ENCODE measurements at places on chromosomes 12 and 14.

DNA sequence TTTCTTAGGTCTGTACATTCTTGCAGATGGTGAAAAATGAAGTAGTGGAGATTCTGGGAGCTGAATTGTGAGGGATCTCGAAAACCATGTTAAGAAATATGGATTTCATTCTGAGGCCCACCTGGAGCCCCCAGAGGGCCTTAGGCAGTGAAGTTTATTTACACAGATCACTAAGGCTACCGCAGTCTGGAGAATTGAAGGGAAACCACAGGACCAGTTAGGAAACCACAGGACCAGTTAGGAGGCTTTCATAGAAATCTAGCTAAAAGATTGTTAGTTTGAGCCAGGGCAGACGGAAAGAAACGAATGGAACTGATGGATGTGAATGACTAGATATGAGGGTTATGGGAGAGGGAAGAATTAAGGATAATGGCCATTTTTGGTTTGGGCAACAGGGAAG, 7.2 kb downstream of the CBLN3 start:
- no peak for DNase-seq

GRCh38 chr12:109953656-109954055, 42.5 kb downstream of the GIT2 start:
- DNase-seq = no peak

DNA sequence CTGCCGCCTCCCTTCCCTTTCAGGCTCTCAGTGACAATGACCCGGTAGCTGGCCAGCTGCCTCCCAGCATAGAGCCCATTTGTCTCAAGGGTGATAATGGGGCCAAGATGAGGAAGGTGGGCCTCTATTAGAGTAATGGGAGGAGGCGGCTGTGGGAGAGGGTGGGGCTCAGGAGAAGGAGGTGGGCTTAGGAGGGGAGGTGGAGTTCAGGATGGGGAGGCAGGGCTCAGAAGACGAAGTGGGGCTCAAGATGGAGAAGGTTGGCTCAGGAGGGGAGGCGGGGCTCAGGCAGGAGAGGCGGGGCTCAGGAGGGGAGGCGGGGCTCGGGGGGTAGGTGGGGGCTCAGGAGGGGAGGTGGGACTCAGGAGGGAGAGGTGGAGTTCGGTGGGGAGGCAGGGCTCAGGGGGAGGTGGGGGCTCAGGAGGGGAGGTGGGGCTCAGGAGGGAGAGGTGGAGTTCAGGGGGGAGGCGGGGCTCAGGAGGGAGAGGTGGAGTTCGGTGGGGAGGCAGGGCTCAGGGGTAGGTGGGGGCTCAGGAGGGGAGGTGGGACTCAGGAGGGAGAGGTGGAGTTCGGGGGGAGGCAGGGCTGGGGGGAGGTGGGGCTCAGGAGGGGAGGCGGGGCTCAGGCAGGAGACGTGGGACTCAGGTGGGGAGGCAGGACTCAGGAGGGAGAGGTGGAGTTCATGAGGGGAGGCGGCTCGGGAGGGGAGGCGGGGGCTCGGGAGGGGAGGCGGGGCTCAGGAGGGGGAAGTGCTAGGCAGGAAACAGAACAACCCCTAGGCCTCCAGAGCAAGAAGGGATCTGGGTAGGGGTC, 36.8 kb downstream of the IQSEC3 start:
- no peak for DNase-seq

DNA sequence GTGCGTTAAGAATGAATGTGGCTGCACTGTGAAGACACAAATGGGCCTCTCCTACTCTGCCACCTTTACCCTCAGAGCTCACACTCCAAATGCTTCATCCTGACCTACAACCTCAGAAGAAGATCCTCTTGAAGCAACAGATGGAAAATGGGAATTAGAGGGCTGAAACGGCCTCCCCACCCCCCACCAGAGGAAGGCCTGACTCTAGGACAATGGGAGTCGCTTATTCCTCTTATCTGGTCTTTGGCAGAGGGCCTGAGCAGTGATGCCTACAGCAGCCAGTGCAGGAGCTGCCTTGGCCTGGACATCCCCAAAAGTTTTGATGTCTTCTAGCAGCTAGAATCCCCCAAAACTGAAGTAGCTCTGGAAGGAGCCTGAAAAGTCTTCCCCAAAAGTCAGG, 29.2 kb downstream of the BTBD7 start:
- no peak for DNase-seq

DNA sequence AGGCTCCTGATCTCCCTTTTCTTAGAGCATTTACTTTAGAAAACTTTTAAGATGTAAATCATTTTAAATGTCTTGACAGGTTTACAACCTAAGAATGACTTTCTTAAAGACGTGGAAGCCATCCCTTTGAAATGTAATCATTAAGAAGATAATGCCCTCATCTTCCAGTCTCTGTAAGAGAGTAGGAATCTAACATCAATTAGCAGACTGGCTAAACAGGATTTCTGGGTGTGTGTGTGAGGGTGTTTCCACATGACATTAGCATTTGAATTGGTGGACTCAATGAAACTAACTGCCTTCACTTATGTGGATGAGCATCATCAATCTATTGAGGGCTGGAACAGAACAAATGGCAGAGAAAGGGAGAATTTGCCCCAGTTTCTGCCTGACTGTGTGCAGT, 329.5 kb downstream of the RPL10L start:
- no peak for DNase-seq

DNA sequence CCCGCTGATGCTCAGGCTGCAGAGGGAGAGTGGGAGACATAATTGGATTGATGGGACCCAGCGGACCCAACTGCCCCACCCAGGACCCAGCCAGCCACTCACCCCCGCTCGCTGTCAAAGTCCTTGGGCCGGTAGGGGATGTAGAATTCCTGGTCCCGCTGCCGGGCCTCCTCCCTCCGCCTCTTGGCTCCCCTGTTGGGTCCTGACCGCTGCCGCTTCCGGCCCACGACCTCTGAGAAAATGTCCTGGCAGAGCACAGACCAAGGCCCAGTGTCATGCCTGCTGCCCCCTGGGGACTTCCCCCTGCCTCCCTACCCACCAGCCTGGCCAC, 13.5 kb downstream of the CFAP73 start:
- DNase-seq = no peak

DNA sequence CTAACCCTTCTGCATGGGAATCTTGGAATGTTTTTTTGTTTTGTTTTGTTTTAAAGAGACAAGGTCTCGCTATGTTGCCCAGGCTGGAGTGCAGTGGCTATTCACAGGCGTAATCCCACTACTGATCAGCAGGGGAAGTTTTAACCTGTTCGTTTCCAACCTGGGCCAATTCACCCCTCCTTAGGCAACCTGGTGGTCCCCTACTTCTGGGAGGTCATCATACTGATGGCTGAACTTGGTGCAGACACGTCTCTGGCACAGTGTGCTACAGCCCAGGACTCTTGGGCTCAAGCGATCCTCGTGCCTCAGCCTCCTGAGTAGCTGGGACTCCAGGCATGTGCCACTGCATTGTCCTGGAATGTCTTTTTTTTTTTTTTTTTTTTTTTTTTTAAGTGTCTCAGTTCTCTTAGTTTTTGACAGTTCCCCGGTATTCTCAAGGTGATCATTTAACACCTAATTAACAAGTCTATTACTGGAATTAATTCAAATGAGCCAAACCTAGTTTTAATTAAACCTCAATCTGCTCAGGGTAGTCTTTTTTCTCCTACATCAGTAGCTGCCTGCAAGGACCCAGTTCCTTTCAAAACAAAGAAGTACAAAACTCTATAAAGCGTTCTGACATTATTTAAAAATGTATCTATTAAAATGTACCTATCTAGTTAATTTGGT, 49.0 kb upstream of the ISM2 start:
- DNase-seq = no peak

- no peak for DNase-seq
These were observed 19.4 kb downstream of the ALDH6A1 start for GRCh38 chr14:74064883-74065282.

- DNase-seq = no peak
These were observed 37.6 kb downstream of the TMEM116 start for GRCh38 chr12:111975161-111975931.

DNA sequence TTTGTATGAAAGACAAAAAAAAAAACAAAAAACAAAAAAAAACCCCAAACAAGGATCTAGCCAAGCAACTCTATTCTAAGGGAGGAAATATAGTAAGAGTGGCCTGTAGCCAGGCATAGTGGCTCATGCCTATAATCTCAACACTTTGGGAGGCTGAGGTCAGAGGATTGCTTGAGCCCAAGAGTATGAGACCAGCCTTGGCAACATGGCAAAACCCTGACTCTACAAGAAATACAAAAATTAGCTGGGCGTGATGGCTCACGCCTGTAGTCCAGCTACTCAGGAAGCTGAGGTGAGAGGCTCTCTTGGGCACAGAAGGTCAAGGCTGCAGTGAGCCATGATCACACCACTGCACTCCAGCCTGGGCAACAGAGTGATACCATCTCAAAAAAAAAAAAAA, 47.9 kb downstream of the TMEM117 start:
- no peak for DNase-seq

DNA sequence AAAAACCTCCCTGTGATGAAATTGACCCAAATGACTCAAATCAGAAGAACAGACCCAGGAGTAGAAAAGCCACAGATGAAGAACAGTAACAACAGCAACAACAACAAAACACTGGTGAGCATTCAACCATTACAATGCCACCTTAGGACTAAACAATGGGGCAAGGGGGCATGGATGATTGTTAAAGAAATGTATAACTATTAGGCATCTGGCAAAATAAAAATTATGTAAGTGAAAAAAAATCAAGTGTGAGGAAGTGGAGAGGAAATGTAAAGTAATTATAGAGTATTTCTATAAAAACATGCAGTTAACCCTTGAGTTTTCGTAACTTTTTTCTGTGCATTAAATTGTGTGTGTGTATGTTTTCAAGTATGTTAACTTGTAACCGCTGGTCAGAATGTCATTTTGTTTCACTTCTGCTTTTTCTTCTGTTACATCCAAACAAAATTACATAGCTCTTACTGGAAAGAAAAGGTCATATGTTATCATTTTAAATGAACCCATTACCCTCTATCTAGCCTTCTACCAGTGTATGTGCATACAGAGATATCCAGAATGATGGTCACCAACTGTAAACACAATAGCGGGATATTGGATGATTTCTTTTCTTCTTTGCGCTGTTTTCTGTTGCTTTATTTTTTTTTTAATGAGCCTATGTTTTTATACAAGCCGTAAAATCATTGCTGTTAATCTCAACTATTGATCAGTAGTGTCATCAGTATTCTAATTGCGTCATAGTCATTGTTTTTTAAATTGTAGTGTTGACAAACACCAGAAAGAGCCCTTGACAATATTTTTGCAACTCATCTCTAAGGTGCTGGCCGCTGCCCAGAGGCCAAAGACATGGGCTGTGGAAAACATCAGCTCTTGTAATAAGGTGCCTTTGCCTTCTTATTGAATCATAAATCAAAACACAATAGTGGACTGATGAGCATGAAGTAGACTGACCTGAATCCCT, 170.6 kb downstream of the CRADD start:
- no peak for DNase-seq

DNA sequence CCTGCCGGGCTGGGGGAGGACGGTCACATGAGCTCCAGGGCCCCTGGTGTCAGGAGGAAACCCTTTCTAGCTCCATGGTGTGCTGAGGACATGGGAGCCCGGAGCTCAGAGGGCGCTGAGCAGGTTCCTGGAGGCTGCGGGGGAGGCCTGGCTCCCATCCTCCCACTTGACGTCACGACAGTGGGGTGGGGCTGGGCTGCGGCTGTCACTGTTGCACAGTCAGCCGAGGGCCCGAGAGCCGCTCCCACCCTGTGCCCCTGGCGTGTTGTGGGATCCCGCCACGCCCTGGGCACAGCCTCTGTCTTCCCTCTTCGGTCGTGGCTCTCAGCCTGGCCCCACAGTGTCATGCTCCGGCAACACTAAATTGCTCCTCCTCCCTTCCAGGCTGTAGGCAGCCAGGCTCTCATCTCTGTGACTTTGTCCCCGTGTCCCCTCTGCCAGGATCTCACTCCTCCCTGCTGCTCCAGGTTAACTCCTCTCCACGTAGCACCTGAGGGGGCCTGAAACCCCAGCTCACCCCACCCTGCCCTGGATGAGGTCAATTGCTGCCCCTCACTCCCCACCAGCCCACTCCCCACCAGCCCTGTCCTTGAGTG, 33.0 kb downstream of the BEGAIN start:
- no peak for DNase-seq

GRCh38 chr14:100549834-100550625, 37.2 kb downstream of the BEGAIN start:
- DNase-seq = no peak

DNA sequence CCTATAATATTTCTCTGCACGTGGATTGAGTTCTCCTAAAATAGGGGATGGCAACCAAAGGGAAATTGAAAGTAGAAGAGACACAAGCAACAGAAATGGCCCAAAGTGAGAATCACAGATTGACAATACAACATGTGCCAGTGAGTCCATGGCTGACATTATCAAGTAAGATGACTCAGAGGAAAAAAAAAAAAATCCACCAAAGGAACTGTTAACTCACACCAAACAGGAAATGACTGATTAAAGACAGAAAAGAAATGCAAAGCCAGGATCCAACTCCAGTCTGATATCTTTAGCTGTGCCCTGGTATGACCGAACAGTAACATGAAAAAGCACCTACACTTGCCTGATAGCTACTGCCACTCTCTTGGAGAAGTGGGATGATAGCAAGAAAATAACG, 485.0 kb downstream of the PRKD1 start:
- DNase-seq = no peak

- no peak for DNase-seq
These were observed 31.5 kb downstream of the CLEC1A start for GRCh38 chr12:10067264-10067663.

GRCh38 chr14:105839425-105840265, 313.3 kb downstream of the TMEM121 start:
- no peak for DNase-seq

GRCh38 chr12:131192951-131193350, 239.2 kb downstream of the ADGRD1 start:
- no peak for DNase-seq

DNA sequence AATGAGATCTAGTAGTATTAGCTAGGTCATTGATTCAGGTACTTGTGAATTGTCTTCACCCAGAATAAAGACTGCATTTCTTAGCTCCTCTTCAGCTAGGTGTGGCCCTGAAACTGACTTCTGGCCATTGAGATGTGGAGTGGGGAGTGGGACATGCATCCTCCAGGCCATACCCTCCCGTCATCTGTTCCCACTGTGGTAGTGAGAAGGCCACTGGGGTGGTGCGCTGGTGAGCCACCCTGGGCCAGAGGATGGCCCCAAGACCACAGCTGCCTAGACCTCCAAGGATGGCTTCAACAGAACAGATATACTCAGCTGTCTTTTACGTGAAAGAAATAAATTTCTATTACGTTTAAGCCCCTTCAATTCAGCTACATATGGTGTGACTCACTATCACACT, 36.5 kb downstream of the TRIM9 start:
- no peak for DNase-seq

DNA sequence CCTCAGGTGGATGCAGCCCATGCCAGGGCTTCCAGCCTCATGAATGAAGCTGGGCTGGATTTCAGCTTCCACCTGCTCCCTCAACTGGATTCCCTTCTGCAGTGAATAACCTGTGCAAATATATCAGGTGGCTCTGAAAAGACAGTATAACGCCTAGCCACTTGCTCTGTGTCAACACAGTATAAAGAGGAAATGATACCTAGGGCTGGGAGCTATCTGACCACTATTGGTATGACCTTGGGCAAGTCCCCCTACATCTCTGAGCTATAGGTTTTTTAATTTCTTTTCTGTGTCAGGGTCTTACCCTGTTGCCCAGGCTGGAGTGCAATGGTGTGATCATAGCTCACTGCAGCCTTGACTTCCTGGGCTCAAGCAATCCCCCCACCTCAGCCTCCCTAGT, 19.8 kb downstream of the ISM2 start:
- DNase-seq = no peak

Data from stimulated activated CD4-positive, alpha-beta T cell treated with anti-CD3 and anti-CD28 coated beads, Interleukin-1b, Interleukin-23, amount 100 ng/mL, for 1 hour (primary cell).